Naive thymus-derived CD8-positive, alpha-beta T cell (primary cell): ENCODE measurements at places on chromosomes 3 and 15.

- no peak for DNase-seq
Measured at GRCh38 chr3:24129549-24129948, 184.5 kb downstream of the NR1D2 start.

GRCh38 chr3:125132815-125133214 lies 77.0 kb upstream of the HEG1 start:
- no peak for DNase-seq

- no peak for DNase-seq
Measured at GRCh38 chr3:160374472-160374871, 24.6 kb downstream of the IFT80 start.

GRCh38 chr15:80191897-80192595 lies 39.2 kb downstream of the FAH start:
- no peak for DNase-seq

- DNase-seq = no peak
Measured at GRCh38 chr15:50063226-50063625, 55.8 kb downstream of the ATP8B4 start.
